Liver (tissue), 10 donors: ENCODE measurements at places on chromosomes 6 and 20.

DNA sequence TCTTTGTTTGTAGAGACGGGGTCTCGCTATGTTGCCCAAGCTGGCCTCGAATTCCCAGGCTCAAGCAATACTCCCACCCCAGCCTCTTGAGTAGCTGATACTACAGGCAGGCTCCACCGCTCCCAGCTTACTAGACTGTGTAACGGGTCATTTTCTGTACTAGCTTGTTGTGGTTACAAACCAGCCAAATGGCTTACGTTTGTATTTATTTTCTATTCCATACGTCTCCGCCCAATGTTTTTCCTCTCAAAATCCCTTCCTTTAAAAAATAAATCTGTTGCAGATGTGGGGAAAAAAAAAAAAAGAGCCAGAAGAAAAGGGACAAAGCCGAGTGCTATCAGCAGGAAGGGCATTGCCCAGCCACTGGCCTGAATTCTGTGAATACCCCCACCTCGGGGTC is 41.6 kb downstream of the PRND start:
- no peak for DNase-seq

GRCh38 chr6:156994215-156995076 is 217.3 kb downstream of the ARID1B start:
- no peak for DNase-seq

- DNase-seq = no peak
These were observed 34.6 kb downstream of the KCNS1 start for GRCh38 chr20:45066372-45066771.

- no peak for DNase-seq
These were observed 34.1 kb downstream of the DCDC2 start for GRCh38 chr6:24323632-24324337.

DNA sequence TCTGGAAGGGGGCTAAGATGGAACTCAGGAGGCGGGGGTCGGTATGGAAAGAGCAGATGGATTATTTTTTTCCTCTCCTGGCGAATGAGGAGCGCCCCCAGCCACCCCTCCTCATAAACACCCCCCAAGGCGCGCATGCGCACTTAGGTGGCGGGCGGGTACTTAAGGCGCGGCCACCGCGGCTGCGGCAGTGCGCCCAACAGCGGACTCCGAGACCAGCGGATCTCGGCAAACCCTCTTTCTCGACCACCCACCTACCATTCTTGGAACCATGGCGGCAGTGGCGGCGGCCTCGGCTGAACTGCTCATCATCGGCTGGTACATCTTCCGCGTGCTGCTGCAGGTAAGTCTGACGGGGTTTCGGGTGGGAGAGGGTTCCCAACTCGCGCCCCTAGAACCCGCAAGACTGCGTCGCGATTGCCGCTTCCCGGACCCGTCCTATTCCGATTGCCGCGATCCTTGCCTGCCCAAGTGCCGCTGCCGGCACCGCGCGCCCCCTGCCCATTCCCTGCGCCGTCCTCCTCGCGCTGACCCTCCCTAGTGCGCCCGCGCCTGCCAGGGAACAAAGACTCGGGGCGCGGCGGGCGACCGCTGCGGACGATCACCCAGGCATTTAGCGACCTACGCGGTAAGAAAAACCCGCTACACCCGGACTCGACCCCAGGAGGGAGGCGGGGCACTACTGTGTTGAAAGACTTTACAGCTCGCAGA is at the start of gene NNAT:
NNAT (plus strand) TSS at position 190 of the 711 bp plus-strand sequence; CDS start at position 272, 82 bp downstream.
- no peak for DNase-seq

- no peak for DNase-seq
These were observed 273.6 kb downstream of the PACRG start for GRCh38 chr6:163001330-163001729.

DNA sequence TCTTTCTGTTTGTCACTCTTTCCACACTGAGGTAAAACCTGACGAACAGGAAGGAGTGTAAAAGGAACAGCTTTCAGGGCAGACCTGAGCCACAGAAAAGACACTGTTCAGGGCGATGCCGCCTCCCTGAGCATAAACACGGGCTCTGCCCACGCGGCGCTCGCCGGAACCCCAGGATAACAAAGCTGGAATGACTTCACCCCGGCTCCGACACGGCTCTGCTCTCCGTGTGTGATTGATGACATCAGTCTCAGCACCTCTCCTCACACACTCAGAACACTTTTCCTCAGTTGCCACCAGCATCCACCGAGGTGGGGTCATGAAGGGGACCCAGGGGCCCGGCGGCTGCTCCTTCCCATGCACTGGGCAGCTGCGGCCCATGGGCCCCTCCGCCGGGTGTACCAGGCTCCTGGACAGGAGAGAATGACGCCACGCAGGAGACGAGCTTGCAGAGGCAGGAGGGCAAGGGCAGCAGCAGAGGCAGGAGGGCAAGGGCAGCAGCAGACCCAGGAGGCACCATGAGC is 43.6 kb downstream of the DLL1 start:
- no peak for DNase-seq

GRCh38 chr6:158499601-158500000 is 60.3 kb upstream of the TMEM181 start:
- no peak for DNase-seq

DNA sequence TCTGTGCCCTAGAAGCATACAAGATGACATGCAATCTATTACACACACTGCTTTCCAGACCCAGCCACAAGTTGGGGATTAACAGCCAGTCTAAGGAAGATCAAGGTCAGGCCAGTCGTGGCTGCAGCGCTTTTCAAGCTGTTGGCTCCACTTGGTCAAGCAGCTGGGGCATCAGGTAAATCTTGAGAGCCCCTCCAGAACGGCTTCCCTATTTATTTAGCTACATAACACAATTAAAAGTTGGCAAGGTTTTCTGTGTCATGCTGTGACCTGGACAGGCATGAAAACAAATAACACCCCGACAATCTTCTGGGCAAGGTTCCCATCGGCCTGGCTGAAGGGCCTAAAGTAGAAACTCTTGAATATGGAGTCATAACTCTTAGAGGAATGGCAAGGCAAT is 524.3 kb downstream of the PRKN start:
- no peak for DNase-seq

DNA sequence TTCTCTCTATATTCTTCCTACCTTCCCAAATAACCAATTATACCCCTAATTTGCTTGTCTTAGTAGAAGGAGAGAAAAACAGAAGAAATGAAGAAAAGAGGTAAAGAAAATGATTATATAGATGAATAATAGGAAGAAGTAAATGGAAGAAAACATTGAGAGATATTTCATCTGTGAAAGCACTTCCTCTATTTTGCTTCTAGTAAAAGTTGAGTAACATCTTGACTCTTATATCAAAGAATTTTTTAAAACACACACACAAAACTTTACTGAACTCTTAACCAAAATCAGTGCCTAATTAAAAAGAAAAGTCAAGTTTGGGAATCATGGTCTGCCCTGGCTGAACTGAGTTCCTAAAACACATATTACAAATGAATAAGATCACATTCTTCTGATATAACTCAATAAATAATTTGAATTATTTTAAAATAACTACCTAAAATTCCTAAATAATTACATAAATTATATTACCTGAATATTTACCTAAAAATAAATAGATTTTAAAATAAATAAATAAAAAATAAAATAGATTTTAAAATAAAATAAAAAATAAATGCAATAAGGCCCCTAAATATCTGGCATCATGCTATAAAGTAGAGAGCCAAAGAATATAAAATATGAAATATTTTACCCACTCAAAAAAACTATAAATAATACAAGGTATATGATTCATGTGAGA is 8.8 kb downstream of the SLC17A2 start:
- DNase-seq = no peak

DNA sequence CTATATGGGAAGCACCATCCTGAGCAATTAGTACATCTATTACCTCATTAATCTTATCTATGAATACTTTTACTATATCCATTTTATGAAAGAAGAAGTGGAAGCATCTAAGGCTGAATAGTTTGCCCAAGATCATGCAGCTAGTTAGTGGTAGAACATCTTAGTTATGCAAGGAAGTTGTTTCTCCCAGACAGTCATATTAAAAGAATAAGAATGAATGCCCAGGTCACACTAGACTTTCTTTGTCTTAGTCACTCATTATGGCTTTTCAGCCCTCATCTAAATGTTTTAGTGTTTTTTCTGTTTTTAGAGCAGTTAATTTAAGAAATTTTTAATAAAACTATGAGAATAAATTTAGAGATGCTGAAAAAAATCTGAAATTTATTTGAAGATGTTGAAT is 517.5 kb downstream of the CDKAL1 start:
- no peak for DNase-seq

GRCh38 chr20:58970146-58970545 is 10.9 kb upstream of the NELFCD start:
- no peak for DNase-seq

GRCh38 chr20:4637081-4637797 is 84.5 kb upstream of the PRND start:
- DNase-seq = no peak

DNA sequence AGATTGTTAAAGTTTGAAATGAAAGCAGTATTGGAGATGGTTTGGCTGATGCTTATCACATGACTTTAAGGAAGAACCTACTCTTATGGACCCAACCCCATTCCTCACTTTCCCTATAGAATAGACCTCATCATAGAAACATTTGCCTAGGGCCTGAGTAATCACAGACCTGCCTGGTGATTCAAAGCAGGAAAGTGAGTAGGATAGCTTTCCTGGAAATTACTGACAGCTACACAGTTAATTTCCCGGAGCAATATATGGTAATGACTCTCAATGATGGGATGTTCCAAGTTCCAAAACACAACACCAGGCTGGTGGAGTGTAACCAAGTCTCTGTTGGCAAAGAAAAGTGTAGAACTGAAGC is 233.8 kb downstream of the SIM1 start:
- DNase-seq = no peak

DNA sequence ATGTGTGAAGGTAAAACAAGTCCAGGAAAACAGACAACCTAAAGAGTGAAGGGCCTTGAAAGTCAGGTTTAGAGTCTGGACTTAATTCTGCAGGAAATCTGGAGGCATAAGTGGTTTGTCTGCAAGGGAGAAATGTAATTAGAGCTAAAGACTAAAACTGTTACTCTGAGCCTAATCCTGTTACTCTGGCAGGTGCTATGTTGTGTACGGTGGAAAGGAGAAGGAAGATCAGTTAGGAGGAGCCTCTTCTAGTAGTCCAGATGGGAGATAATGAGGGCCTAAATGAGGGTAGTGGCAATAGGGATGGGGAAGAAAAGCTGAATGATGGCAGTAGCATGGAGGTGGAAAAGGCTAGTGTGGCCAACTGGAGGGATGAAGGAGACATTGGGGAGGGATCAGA is 118.5 kb downstream of the PDSS2 start:
- DNase-seq = no peak

DNA sequence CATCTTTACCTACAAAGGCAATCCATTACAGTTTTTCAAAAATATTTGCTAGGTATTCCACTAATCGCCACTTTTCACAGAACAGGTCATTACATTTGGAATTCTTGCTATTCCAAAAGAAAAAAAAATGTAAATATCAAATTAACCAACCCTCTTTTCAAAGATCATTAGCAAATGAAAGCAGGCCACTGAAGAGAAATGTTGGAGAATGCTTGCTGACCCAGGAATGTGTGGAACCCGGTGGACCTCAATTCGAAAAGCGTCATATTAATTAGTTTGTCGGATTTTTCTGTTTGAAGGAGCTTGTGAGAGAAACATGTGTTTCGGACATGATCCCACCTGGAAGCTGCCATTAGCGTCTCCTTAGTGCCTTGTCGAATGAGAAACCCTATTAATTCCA is 27.9 kb upstream of the SERPINB9 start:
- peak; percentile 2 for DNase-seq

GRCh38 chr6:37182736-37183590 is 13.0 kb downstream of the PIM1 start:
- no peak for DNase-seq

DNA sequence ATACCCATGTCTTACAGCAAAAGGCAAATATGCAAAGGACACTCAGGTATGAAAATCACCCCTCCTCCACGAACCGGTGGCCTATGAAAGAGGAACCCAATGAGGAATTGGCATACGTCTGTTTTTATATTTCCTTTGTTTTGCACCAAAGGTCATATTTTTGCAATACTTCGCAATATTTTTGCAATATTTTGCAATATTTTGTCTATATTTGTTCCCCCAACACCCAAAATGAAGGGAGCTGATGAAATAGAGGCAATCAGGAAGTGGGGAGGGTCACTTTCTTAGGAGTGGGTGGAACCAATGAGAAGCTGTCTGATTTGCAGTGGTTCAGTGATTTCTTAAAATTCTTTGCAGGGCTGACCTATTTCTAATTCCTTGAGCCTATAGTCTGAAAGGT is 296.8 kb upstream of the TSHZ2 start:
- no peak for DNase-seq

- DNase-seq = no peak
These were observed 6.3 kb downstream of the RPL7L1 start for GRCh38 chr6:42885702-42886101.

GRCh38 chr6:12083763-12084162 is 71.7 kb downstream of the HIVEP1 start:
- no peak for DNase-seq

GRCh38 chr6:15460110-15460727 is 202.6 kb downstream of the DTNBP1 start:
- DNase-seq = no peak

DNA sequence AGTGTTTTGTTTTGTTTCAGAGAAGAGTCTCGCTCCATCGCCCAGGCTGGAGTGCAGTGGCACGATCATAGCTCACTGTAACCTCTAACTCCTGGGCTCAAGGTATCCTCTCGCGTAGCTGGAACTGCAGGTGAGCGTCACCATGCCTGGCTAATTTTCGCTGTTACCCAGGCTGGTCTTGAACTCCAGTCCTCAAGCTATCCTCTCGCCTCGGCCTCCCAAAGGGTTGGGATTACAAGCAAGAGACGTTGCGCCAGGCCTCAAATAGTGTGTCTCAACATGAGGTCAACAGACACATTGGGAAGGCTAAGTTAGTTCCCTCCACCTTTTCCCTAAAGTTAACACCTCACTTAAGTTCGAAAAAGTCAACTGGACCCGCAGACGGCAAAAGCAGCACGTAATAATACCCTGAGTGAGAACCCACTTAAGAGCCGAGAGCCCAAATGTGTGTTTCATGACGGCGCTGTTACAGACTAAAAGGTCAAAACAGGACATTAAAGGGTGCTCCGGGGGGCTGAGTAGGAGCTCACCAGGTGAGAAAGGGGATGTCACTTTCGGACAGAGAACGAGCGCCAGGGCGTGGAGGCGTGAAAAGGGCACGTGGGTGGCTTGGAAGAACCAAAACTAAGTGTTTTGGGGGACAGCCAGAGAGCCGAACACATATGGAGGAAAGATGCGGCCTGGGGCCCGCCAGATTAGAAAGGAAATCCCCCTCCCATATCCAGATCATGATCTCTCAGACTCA is 499 bp downstream of the TTI1 start:
- DNase-seq = peak; percentile 38

- no peak for DNase-seq
These were observed 162.1 kb upstream of the TBX18 start for GRCh38 chr6:84926189-84927155.

- DNase-seq = no peak
These were observed 18.7 kb downstream of the SOX4 start for GRCh38 chr6:21612067-21612745.

DNA sequence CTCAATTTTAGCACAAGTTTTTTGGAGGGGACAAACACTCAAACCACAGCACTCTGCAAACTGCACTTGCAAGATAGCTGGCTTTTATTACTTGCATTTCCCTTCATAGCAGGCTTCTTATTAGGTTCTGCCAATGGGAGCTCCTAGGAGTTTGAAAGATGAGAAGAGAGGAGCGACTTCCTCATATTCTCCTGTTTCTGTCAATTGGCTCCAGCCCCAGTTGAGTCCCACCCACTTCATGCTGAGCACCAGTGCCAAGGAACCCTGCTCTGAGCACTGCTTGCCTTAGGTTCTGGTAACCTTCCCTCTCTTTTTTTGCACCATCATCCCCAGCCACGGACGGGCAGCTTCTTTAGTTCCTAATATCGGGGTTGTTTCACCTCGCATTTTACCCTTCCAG is 67.9 kb downstream of the PSMB1 start:
- no peak for DNase-seq
